NCI-H187 (cell line): ENCODE measurements at places on chromosomes 6 and 20.

DNA sequence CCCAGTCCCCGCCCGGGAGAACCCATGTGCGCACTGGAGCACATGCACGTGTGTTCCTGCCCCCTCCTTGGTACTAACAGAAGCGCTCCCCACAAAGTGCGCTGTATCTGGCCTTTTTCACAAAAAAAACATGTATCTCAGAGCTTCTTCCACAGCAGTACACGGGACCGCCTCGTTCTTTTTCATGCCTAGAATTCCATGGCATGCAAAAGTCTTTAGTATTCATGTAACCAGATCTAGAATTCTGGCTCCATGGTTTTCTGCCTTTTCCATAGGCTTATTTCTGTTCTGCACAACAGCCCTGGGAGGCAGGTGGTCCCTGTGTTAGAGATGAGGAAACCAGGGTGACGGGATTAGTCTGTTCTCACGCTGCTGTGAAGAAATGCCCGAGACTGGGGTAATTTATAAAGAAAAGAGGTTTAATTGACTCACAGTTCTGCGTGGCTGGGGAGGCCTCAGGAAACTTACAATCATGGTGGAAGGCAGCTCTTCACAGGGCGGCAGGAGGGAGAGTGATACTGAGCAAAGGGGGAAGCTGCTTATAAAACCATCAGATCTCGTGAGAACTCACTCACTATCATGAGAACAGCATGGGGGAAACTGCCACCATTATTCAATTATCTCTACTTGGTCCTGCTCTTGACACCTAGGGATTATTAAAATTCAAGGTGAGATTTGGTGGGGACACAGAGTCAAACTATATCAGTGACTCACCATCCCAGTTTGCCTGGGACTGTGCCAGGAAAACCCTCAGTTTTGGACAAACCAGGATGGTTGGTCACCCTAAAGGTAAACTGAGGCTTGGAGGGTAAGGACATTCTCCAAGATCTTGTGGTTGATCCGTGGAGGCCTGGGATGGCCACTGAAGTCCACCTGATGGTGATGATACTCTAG lies 41.0 kb downstream of the C20orf203 start:
- DNase-seq, result no peak

DNA sequence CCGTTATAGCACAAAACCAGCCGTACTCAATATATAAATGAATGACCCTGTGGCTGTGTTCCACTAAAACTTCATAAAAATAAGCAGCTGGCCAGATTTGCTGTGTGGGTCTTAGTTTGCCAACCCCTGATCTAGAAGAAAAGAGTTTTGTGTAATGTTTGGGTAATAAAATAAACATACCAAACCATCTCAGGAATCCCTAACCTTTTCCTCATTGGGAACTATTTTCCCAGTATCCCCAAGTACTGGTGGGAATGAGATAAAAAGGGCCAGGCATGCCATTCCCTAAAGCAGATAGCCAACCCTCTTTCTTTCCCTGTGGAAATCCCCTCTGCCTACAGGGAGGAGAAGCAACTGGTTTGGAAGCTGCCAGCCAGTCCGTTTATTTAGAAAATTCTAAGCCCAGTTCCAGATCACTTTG lies 169.1 kb upstream of the AKAP12 start:
- no peak for DNase-seq

GRCh38 chr6:16673011-16673797 lies 88.1 kb downstream of the ATXN1 start:
- DNase-seq, result no peak

DNA sequence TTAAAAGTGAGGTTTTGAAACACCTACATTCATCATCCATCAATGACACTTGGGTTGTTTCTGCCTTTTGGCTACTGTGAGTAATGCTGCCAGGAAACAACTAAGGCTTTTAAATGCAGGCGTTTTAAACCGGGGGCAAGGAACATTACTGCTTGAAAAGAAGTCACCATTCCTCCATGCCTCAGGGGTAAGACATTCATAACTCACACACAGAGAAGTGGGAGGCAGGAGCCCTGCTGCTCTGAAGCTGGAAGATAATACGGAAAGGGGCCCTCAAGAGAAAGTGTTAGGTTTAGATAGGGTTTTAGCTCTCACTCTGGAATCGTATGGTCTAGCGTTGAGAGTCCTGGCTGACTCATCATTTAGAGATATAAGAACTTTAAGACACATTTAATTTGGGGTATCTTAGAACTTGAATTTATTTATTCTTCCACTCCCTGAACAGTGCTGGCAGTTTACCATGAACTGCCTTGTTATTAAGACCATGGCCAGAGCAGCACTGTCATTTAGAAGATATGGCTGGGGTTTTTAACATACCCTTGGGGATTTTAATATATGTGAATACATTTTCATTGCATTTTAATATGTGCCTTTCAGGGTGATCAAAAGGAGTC lies 1.8 kb downstream of the TUBB1 start:
- DNase-seq, result no peak

GRCh38 chr20:5886788-5887187 lies 63.5 kb downstream of the TRMT6 start:
- peak; percentile 21 for DNase-seq
